ENCODE measurements at places on chromosomes 3 and 15. TPM values are rescaled to one million over a fixed set of nuclear protein-coding genes. Genes with fewer than 3 reads are reported as not detected.

The TRIM59 gene
- total RNA-seq = 32.5 TPM

The HGD gene
- total RNA-seq = 0.44 TPM

The EHHADH gene
- 5.8 TPM for total RNA-seq

The ACSBG1 gene
- total RNA-seq = not detected

The CCDC80 gene
- total RNA-seq = 59.3 TPM

DNA sequence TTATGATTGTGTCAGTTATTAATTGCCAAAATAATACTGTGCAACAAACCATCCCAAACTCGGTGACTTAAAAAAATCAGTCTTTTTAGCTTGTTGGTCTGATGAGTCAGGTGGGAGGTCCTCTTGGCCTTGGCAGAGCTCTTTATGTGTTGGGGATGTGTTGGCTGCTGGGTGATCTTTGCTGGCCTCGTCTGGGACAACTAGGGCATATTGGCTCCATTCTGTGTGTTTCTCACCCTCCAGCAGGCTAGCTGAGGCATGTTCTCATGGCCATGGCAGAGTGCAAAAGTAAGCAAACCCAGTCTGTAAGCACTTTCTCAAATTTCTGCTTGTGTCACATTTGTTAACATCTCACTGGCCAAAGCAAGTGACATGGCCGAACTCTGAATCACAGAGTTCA lies 251.6 kb downstream of the RPLP1 start:
- DNase-seq = no peak

DNA sequence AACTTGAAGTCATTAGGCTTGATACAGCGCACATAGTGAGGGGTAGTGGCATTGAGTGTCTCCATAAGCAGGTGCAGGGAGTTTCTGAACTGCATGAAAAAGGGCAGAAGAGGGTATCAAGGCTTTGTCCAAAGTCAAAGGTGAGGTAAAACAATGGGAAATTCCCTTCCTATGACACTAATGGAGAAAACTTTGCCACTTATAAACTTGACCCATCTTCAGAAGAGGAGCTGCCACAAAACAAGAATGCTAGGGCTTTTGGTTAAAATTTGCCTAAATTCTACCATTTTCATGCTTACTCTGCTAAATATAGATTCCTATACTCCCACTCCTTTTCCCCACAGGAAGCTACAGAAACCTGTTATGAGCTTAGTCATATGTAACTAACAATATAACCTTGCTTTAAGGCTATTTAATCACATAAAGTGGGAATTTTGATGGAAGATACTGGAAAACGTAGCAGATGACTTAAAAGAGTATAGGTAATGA lies 87.5 kb upstream of the MYO5C start:
- DNase-seq = peak; percentile 52

Data from endothelial cell of umbilical vein (primary cell).